AG09319 (cell line): ENCODE measurements at places on chromosomes 6 and 20.

GRCh38 chr6:54238396-54238795 lies 69.8 kb upstream of the TINAG start:
- DNase-seq = peak; percentile 71

DNA sequence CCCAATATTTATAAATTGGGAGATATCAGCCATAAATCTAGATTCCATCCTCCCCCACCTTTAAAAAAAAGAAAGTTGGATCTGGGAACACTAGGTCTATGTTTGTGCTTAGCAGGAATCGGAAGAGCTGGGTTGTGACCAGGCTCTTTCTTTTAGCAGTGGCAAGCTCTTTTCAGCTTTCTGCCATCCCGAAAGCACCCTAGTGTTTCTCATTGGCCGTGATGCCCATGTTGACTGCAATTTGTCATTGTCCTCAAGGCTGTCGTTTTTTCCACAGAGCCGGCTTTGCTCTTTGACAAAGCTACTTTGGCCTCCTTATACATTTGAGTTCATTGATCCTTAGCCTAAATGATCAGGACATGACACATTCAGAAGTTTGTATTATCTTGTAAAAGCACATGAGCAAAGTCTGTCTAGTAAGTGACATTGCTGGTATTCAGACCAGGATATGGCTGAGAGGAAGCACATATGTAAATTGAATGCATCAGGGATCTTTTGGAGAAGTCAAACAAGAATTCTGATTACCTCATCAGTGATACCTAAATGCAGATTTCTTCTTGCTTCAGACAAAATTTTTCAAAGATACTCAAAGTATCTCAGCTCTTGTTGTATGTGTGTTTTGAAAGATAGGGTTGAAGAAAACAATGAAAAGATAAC lies 50.1 kb downstream of the CARMIL1 start:
- DNase-seq = no peak

DNA sequence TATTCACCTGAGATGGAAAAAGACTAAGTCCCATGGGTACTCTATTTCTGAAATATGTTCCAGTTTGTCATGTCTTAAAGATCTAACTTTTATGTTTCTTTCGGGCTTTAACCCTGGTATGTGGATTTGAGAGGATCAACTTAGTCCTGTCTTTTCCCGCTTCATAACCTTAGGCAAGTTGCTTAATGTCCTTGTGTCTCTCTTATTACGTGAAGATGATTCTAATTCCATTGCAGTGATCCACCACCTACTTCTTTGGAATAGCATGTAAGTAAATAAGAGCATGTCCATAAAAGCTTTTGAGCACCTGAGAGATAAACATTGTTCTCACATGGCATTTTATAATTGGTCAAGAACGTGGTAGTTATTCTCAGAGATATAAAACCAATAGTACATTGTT lies 23.0 kb downstream of the SPTLC3 start:
- no peak for DNase-seq

- DNase-seq = no peak
Measured at GRCh38 chr6:142702501-142703460, 242.2 kb downstream of the HIVEP2 start.

GRCh38 chr6:159979136-159979874 lies 10.4 kb downstream of the IGF2R start:
- DNase-seq = no peak
